ENCODE measurements at places on chromosomes 6 and 20.

DNA sequence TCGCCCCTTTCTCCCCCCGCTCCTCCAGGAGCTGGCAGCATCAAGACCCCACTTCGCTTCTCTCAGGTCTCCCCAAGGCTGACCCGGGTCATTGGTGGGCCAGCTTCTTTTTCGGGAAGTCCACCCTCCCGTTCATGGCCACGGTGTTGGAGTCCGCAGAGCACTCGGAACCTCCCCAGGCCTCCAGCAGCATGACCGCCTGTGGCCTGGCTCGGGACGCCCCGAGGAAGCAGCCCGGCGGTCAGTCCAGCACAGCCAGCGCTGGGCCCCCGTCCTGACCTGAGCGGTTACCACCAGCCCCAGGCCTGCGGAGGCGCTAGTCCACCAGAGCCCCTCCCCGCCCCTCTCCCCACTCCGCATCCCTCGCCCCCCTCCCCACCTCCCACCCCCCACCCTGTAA lies 1.0 kb downstream of the PPDPF start:
- no peak for DNase-seq

- no peak for DNase-seq
Observed at GRCh38 chr6:44933108-44933507, 395.0 kb upstream of the RUNX2 start.

DNA sequence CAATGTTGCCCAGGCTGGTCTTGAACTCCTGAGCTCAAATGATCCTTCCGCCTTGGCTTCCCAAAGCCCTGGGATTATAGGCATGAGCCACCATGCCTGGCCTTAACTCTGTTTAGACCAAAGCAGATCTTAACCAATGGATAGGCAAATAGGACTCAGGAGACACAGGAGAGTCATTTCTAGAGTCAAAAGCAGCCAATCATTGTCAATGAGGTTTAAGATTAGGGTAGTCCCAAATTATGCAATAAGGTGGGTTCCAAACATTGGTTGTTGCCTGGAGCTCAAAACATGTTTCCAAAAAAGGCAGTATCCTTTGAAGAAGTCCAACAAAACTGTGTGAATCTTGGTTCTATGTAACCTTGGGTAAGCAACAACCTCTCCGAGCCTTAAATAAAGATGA lies 95.7 kb upstream of the JARID2 start:
- DNase-seq: no peak

DNA sequence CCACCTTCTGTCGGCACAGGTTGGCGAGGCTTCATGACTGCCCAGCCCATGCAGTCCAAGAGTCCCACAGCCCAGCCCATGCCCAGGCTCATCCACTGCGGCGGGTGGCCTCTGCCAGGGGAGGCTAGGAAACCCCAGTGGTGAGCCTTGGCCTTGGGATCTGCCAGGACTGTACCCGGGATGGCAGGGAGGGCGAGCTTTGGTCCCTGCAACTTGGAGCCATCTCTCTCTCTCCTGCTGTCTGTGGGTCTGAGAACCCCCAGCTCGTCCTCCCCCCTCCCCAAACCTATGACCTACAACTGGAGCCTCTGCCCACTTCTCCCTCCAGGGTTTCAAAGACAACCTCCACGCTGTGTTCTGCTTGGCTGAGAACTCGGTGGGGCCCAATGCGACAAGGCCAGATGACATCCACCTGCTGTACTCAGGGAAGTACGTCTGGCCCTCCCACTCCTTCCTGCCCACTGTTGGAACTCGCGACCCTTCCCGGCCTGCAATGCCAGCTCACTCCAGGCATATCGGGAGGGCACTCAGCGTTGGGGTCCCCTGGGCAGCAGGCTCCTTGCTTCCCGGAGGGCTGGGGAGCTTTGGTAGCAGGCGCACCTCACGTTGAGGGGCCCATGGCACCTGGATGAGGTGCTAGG lies 19.7 kb downstream of the NPEPL1 start:
- no peak for DNase-seq

DNA sequence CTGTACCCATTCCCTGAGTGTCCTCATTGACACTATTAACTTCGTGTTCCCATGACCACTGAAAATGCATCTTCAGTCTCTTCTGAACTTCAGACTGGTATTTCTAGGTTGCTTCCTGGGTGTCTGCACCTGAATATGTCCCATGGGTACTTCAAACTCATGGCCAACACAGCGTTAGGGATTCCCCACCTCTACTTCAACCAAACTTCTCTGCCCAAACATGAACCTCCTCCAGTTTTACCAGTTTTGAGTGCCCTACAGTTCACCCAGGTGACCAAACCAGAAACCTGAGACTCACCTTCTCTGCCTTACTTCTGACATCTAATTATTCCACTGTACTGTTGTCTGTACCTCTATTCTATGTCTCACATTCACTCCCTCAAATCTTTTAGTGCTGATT lies 99.5 kb upstream of the SUPT3H start:
- DNase-seq: no peak

DNA sequence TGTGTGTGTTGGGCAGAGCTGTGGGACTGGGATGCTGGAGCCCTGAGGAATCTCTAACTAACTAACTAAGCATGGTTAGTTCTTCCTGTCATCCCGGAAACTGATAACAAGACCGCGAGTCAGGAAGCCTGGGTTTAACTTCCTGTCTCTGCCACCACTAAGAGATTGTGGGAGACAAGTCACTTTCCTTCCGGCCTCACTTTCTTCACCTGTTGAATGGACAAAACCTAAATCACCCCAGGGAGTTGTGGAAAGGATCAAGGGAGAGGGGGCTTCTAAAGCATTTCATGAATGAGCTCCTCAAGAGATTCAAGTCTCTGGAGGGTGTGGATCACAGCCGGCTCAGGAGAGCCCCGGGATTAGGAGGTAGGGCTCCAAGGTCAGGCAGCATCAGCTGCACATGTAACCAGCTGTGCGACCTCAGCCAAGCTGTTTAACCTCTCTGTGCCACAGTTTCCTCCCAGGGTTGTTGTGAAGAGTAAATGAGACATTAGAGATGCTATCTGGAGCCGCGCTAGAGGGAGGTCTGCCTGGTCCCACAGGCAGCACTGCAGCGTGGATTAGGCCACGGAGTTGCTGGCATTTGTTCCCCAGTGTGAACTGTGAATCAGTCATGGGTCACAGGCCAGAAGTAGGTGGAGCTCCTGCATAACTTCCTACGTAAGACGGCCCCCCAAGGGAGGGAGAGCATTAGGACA lies 105.1 kb downstream of the TOX2 start:
- DNase-seq: no peak

GRCh38 chr20:10924644-10925201 lies 250.9 kb upstream of the JAG1 start:
- no peak for DNase-seq

DNA sequence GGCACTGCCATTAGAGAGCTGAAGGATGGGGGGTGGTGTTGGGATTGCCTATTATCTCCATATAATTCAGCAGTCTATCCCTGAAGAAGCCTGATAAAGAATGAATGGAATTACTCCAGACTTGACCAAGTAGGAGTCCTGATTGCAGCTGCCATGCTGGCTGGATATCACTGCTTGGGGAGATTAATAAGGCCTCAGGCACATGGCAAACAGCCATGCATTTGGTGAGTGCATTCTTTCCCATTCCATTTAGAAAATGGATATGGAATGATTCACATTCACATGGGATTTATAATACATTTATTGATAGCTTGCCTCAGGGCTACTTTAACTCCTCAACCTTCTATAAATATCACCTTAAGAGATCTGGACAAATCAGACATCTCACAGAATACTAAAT lies 49.6 kb upstream of the HLA-A start:
- DNase-seq: no peak

- DNase-seq: no peak
Observed at GRCh38 chr20:49672096-49672664, 41.5 kb downstream of the B4GALT5 start.

DNA sequence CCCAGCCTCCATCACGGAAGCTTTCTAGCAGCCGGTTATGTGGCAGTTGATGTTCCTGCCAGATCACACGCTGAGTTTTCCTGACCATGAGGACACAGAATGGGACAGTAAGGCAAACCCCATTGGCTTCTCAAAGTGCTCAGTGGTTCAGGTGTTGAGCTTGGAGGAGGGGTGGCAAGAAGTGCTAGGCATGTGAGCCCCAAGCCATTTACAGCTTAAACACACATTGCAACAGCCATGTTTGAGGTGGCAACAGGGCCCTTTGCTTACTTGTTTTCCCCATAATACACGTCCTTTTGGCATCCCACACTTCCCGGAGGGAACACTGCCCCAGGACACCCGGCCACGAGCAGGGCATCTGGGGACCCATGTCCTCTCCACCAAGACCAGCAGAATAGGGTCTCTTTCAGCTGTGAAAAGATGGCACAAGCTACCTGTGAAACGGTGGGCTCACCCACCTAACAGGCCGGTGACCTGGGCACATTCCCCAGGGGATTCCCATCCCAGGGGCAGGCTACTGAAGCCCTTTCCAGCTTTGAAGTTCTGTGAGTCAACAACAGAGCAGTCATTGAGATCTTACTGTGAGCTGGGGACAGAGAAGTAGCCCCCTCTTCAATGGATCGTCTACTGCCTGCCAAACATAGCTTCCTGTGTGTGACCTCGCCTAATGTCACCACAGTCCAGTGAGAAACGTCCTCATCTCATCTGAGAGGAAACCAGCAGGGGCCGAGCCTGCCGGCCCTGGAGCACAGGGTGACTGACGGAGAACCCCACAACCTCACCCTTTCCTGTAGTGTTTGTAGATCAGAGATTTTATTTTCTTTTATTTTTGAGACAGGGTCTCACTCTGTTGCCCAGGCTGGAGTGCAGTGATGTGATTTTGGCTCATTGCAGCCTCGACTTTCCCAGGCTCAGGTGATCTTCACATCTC lies 4.0 kb upstream of the TLDC2 start:
- DNase-seq: no peak

- no peak for DNase-seq
Observed at GRCh38 chr20:57432862-57433491, 41.8 kb downstream of the RBM38 start.

- DNase-seq: no peak
Observed at GRCh38 chr6:98581705-98582104, 252.7 kb upstream of the POU3F2 start.

DNA sequence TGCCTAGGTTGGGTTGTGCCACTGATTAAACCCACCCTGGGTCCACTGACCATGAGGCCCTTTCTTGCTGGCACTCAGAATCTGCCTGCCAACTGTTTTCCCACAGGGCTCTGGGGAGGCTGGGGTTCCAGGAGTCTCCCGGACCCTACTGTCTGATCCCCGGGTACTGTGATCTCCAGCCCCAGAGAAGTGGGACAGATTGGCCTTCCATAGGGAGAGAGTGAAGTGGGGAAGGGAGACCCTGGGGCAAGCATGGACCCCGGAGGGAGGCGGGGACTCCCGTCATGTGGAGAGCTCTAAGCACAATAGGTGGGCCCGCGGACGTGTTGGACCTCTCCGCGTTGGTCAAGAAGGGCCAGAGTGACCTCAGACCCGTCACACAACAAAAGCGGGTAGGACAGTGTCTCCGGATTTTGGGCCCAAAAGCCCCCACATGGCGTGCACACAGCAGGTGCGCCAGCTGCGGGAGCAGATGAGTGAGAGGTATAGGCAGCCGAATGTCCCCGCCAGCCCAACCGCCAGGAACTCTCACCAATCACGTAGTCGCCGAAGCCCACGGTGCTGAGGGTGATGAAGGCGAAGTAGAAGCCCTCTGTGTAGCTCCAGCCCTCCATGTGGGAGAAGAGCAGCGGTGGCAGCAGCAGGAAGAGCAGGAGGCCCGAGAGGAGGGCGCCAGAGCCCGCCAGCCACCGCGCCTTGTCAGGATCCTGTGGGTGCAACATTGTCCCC lies 10.6 kb downstream of the KCNK17 start:
- no peak for DNase-seq

GRCh38 chr20:1427457-1428054 lies 34.7 kb upstream of the FKBP1A start:
- DNase-seq: no peak

DNA sequence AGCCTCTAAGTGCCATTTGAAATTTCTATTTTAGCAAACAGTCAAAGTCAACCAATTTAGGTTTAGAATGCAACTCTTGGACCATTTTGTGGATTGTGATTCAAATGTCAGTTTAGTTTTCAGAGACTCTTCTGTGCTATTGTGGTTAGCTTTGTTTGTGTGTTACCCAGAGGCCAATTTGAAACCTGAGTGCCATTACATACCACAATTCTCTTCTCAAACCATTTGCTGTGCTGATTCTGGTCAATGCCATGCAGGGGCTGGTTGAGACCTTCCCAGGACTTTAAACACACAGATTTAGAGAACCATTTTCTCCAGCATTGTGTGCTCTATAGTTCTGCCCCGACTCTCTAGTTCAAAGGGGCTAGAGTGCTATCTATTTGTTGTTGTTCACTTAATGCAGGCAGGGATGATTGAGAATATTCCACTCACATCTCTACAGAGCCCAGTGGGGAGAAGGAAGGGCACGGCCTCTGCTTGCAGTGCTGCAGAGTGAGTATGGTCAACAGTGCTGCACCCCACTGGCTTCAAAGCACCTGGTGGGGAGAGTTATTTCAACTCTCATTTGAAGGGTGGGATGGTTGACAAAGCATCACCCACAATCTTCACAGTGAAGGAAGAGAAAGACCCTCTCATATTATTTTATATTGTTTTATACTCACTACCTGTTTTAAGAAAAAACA lies 738.2 kb downstream of the COL12A1 start:
- no peak for DNase-seq

DNA sequence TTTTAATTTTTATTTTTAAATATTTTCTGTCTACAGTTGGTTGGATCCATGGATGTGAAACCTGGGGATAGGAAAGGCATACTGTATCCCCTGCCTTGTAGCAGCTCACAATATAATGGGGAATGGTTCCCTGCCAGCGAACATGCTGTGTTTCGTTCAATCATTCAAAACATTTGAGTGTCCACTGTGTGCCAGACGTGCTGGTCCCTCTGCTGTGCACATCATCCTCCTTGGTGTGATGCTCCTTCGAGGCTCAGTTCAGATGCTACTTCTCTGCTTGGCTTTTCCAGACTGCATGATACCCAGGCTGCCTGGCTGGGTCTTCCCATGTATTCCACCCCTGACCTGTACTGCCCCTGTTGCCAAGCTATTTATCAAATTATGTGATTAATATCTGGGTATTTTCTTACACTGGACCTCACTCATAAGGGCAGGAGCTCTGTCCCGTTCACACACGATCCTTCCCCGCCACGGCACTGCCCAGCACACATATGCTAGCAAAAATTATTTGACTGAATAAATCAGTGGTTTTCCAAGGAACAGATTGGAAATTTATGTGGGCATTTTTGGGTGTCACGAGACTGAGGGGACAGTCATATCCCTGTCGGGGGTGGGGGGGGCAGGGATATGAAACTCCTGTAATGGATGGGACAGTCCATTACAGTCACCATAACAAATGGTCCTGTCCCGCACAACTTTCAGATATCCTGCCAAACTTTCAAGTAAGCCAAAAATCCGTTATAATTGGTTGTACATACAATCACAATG lies 4.9 kb downstream of the SDCBP2 start:
- no peak for DNase-seq

DNA sequence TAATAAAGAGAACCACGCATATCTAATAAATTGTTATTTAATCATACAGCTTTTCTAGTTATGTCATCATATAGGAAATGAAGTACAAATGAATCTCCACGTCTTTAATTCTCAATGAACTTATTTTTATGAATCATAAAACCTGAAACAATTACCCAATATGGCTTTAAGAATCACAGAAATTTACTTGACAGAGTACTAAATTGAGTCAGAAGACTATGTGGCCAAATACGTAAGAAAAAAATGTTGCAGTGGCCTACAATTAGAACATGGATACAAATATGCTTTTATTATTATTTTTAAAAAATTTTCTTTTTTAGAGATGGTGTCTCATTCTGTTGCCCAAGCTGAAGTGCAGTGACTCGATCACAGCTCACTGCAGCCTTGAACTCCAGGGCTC lies 584.7 kb upstream of the SLC35B3 start:
- no peak for DNase-seq

GRCh38 chr20:11890331-11891076 lies 27.2 kb upstream of the BTBD3 start:
- DNase-seq: peak; percentile 69

GRCh38 chr20:63224412-63225081 lies 8.6 kb upstream of the YTHDF1 start:
- DNase-seq: no peak
